ENCODE measurements at places on chromosomes 2 and 18.

DNA sequence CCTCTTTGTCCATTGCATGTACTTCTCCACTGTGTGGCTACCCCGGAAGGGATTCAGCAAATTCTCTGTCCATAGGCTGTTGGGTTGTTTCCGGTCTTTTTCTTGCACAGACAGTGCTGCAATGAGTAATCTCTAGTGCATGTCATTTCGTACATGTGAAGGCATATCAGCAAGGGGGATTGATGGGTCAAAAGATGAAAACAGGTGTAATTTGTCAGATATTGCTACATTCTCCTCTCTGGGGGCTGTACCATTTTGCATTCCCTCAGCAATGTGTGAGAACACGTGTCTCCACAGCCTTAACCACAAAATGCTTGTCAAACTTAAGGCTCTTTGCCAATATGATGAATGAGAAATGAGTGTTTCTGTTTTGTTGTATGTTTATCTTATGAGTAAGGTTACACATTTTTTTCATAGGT is 60.5 kb downstream of the KLHL29 start:
- no peak for DNase-seq

GRCh38 chr2:86622519-86623042 is 1.1 kb downstream of the RNF103 start:
- DNase-seq = peak; percentile 19

DNA sequence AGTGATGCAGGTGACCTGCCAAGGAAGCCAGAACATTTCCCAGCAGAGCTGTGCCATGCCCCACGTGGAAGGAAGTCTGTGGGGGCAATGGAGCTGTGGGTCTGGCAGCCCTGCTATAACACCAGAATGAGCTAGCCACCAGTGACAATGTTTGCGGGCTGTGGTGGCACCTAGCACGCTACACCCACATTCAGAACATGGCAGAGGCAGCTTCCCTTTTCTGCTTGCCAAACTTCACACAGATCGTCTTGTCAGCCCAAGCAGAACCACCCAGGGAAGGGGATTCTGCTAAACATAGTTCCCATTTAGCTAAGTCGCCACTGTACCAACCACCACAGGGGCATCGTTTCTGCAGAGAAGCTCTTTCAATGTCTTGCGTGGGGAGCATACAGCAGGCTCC is 27.0 kb upstream of the CCDC93 start:
- no peak for DNase-seq

DNA sequence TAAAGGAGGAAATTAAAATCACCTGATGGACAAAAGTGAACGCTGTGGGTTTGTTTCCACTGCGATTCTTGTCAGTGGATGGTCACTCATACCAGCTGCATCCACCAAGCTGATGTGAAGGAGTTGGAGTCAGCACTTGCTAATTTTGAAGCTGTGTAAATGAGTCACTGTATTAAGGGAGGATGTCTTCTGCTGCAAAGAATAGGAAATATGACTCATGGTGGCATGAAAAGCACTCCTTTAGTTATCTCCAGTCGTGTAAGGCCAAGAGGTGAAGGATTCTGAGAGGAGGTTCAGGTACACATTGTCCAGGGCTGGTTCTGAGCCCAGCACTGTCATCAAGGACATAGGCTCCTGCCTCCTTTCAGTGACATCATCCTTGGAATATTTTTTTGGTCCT is 71.7 kb upstream of the SKOR2 start:
- DNase-seq = no peak

DNA sequence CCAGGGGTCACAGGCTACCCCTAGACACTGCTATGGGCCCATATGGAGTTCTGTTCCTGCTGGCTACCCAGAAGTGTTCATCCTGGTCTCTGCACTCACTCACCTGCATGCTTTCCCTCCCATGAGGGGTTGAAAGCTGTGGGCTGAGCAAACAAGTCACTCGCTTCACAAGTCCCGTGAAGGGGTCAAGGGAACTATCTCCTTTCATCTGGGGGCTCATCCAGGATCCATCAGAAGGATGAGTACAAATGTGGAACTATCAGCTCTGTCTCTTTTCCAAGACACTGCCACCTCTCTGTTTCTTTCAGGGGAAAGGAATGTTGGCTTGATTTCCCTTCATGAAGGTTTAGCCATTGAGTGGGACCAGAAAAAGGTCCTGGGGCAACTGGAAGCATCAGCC is 21.7 kb downstream of the SULT1C4 start:
- no peak for DNase-seq

- no peak for DNase-seq
Observed at GRCh38 chr2:20574930-20575329, 76.0 kb downstream of the HS1BP3 start.

GRCh38 chr18:29062921-29063320 is 886.0 kb upstream of the CDH2 start:
- DNase-seq = no peak

DNA sequence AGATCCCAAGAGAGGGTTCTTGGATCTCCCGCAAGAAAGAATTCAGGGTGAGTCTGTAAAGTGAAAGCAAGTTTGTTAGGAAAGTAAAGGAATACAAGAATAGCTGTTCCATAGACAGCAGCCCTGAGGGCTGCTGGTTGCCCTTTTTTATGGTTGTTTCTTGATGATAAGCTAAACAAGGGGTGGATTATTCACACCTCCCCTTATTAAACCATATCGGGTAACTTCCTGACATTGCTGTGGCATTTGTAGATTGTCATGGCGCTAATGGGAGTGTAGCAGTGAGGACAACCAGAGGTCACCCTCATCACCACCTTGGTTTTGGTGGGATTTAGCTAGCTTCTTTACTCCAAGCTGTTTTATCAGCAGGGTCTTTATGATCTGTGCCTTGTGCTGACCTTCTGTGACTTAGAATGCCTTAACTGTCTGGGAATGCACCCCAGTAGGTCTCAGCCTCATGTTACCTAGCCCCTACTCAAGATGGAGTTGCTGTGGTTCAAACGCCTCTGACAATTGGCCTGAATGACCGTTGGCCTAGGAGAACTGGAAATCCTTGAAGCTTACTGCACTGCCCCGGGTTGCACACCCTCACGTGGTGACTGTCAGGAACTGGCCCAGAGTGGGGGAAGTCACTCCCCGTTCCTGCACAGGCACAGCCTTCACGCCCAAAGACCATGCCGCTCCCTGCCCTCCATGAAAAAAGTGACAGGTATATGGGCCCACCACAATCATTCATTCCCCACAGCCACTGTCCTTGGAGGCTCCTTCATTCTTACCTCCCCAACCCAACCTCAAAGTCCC is 136.9 kb downstream of the SEPTIN10 start:
- DNase-seq = no peak

DNA sequence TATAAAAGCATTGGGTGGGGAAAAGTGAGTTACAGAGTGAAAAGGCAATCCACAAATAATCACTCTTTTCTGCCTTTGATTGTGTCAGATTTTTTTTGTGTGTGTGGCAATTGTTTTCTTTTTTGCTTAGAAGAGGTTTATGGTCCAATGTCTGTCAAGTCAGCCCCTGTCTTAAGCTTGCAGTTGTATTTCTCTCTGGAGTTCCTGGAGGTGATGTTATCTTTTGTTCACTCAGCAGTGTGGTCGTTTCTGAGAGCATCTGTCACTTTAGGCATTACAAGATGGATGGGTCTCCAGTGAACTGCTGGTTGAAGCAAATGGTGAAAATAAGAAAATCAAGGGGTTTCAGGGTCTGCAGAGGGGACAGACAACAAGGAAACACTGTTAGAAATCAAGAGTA is 121.3 kb downstream of the GREB1L start:
- DNase-seq = no peak

GRCh38 chr2:208086029-208086428 is 38.3 kb downstream of the CRYGD start:
- no peak for DNase-seq

GRCh38 chr2:228059735-228060134 is 121.8 kb downstream of the SPHKAP start:
- DNase-seq = no peak

GRCh38 chr2:138601458-138602165 is 100.0 kb downstream of the SPOPL start:
- no peak for DNase-seq

GRCh38 chr18:52287151-52287550 is 52.8 kb upstream of the DCC start:
- no peak for DNase-seq

DNA sequence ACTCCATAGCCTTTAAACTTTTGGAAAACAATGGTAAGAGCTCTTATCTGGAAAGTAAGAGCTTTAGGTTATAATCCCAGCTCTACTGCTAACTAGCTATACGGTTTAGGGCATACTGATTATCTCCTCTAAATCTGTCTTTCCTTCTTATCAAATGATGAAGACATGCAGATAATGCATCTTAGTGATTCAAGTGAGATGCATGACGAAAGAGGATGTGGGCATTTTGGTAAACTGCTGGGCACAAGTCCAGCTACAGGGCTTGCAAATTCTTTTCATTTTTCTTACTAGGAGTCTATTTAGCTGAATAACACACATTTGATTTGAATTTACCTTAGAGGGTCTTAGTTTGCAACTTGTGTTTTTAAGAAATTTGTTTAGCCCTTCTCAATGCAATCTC is 1604.8 kb upstream of the ZEB2 start:
- no peak for DNase-seq

DNA sequence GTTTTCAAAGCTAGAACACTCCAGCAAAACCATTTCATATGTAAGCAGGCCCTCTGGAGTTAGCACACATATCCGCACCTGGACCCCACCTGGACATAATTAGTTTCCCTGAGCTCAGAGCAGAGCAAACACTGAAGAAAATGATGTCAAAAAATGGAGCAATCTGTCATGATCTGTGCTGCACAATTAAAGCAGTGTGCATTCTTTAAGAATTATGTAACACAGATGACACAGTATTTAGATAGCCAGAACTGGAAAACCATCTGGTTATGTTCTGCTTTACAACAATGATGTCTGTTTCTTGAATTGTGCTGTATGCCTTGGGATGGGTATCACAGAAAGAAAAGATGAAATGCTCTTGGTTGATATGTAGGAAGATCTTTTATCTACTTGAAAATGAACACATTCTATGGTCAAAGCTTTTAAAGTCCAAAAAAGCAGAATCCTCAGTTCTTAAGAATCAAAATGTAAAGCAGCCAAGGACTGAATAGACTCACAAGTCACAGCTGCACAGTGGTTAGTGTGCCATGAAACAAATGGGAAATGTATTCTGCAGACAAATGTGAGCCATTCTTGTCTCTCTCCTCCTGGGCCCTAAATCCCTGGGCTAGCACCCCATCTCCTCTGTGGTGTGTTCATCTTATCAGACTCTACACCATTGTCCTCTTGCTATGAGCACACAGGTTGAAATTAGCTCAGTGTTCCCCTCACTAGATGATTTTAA is 36.8 kb downstream of the HRH4 start:
- no peak for DNase-seq

GRCh38 chr2:221276033-221276432 is 296.1 kb downstream of the EPHA4 start:
- DNase-seq = no peak

DNA sequence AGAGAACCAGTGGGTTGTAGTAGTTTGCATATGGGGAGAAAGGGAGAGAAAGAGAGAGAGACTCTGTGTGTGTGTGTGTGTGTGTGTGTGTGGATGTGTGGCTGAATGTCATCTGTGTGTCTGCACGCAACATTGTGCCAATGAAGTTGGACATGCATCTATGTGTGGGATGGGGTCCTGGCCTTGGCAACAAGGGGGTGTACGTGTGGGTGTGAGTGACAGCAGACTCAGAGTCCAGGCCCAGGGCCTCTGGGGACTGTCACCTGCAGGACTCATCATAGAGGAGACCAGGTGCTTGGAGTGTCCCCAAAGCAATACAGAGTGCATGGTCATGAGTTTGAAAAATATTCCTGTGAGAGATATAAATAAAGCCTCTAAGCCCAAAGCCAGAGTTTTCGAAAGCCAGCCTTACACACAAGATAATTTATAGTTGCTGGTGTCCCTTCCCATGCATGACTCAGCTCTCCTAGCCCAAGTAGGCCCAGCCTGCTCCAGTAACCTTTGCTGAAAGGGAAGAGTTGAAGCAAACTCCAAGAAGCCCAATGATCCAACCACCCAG is 59.9 kb downstream of the TNP1 start:
- no peak for DNase-seq

GRCh38 chr2:109481196-109481555 is 132.6 kb downstream of the SEPTIN10 start:
- no peak for DNase-seq

DNA sequence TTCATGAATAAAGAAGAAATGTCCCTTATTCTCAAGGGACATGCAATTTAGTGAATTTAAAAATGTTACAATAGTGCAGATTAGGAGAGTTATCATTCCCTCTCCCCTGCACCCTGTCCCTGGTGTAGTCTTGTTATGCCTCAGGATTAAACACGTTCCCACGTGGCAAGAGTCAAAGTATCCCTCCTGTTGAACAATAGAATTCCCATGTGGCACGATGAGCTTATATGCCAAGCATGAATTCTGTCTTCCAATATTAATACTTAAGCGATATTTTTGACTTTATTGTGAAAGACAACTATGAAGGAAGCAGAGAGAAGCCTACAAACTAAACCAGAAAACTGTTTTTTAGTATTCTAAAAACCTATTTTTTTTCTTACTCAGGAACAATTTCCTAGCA is 36.7 kb upstream of the SPAG16 start:
- no peak for DNase-seq

DNA sequence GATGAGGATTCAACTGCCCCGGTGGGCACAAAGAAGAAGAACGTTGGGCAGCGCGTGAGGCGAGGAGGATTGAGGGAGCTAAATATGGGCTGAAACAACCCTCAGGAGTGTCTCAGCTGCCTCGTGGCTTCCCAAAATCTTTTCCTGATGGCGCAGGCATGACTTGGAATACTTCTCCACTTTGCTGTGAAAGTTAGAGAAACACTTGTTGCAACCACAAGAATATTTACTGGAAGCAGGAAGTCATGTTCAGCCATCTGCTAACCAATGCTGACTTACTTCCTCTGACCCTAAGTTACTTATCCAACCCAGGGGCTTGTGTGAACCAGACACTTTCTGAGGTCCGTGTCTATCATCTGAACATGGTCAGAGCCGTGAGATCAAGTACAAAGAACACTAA is 148.8 kb downstream of the ARL4C start:
- DNase-seq = no peak

GRCh38 chr2:159151198-159152127 is 135.0 kb downstream of the WDSUB1 start:
- no peak for DNase-seq

DNA sequence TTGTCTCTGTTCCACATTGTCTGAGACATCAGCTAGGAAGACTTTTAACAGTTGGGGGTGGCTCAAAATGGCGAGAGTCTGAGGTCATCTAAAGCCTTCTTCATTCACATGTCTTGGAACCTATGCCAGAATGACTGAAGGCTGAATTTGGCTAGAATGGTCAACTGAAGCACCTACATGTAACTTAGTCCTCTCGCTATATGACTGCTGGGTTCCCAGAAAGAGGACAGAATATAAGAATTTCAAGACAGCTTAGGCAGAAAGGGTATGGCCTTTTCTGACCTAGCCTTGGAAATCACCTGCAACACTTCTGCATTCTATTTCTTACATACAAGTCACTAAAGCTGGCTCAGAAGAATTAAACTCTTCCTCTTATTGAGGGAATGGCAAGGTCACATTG is 75.6 kb upstream of the OTX1 start:
- DNase-seq = no peak
